ENCODE measurements at places on chromosomes 5 and 9.

DNA sequence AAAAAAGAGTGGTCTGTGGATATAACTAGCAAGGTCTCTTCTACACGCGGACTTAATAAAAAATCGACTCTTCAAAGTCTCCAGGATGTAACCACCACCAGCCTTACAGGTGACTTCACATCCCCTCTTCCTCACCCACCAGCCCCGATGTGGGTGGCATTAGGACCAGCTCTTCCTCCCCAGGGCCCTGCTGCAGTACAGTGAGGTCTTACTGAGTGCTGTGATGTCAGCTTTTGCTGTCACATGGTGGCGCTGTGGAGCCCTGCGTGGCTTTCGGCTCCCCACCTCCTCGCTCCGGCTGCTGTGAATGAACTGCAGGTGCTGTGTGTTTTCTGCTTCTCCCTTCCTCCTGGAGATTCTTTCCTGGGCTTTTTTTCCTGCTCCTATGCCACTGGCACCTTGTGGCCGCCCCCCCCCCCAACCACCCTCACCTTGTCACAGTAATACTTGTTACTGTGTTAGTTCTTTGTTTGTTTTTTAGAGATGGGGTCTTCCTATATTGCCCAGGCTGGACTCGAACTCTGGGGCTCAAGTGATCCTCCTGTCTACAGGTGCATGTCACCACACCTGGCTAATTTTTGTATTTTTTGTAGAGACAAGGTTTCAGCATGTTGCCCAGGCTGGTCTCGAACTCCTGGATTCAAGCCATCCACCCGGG, 15.8 kb upstream of the RAPGEF1 start:
- DNase-seq: peak; percentile 93

DNA sequence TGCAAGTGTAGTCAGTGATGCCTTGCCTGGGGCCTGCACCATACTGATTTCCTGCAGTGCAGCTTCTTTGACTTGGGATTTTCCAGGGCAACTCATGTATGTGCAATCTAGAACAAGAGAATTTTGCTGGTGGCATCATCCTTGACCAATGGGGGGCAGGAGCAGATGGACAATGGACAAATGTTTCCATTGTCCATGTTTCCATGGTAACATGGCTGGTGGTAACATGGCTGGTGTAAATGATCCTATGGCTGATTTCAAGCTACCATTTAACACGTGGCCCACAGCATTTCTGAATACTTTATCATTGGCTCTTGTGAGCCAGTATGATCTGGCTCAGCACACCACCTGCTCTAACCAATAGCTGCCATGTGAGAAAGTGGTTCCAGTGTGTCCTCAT, 130.1 kb upstream of the OSMR start:
- no peak for DNase-seq

DNA sequence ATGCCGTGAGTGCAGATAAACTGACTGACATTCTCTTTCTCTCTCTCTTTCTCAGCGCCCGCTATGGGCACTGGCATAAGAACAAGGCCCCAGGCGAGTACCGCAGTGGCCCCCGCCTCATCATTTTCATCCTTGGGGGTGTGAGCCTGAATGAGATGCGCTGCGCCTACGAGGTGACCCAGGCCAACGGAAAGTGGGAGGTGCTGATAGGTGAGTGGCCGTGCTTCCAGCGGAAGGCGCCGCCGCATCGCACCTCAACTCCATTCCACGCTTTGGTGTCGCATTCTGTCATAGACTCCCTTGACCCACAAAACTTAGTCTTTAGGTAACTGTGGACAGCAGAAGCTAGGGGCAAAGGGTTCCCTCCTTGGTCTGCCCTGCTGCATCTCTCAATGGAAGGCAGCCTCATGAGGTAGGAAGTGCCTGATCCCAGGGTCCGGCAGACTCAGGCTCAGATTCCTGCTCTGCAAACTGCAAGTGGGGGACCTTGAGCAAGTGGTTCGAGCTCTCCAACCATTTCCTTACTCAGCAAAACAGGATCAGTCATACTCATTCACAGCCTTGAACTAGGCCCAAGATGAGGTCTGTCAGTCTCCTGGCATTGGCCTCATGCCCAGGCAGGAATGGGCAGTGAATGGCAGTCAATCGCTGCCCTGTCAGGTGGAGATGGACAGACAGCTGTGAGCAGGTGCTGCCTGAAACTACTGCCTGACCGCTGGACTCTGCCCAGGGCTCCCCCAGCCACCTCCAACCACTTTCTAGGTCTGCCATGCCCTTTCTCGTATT, 24.2 kb upstream of the CFAP157 start:
- no peak for DNase-seq

DNA sequence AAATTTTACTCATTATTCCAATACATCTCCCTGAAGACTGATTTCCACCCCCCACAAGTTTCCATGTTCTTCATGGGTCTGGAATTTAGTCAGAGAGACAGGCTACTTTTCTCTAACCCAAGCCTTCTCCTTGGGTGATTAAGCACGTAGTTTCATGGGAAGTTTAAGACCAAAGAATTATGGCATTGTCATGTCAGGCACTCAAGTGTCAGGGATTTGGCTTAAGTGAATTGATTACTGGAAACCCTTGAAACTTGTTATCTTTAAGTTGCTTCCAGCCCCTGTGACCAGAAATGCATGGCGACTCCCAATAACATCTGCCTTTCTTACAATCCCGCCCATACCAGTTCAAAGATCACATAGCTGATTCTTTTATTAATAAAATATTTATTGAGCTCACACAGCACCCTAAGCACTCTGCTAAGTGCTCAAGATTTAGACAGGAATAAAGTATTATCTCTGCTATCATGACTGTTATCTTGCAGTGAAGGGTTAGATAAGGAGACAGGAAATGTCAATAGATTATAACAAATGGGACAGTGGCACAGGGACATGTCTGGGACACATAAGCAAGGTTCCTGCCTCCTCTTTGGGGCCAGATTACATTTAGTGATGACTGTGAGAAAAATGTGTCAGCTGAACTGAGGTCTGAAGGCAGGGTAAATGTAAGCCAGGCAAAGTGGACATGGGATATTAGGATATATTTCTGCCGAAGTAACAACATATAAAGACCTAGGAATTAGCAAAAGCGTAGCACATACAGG, 241.2 kb upstream of the TNC start:
- no peak for DNase-seq

GRCh38 chr9:21970800-21971640, 23.2 kb downstream of the CDKN2A start:
- DNase-seq: no peak

DNA sequence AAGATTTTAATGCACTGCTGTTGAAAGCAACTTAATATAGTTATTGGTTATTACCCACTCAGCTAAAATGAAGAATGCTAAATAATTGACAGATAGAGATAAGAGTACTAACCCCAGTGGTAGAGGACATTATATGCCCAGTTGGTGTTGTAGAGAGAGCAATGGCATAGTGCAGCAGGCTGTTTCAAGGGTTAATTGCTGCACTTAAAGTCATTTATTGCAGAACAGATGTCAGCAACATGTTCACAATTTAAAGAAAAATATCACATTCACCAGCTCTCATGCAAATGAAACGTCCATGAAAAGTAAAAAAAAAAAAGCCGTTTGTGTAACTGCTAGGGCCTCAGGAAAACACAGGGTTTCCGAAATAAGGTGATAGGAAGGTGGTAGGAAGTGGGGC, 254.6 kb downstream of the MTRR start:
- DNase-seq: no peak

- no peak for DNase-seq
Observed at GRCh38 chr5:118923295-118924005, 64.9 kb downstream of the DTWD2 start.

GRCh38 chr5:53515988-53516387, 35.6 kb downstream of the FST start:
- no peak for DNase-seq

DNA sequence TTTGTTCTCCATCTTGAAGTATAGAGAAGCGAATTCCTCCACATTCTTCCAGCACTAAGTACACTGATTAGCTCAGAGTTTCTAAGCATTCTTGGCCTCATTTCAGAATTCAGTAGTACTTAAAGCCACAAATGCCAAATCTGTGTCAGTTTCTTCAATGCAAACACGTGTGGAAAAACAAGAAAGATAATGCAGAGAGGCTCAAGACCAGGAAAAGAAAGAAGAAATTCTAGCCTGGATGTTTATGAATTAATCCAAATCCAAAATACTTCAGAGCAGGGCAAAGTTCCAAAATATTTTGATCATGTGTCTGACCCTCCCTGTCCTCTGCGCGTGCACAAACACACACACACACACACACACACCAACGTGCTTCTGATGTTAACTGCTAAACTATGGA, 457.6 kb downstream of the SLCO4C1 start:
- no peak for DNase-seq

GRCh38 chr9:89304834-89305188, 6.2 kb upstream of the CKS2 start:
- DNase-seq: no peak

DNA sequence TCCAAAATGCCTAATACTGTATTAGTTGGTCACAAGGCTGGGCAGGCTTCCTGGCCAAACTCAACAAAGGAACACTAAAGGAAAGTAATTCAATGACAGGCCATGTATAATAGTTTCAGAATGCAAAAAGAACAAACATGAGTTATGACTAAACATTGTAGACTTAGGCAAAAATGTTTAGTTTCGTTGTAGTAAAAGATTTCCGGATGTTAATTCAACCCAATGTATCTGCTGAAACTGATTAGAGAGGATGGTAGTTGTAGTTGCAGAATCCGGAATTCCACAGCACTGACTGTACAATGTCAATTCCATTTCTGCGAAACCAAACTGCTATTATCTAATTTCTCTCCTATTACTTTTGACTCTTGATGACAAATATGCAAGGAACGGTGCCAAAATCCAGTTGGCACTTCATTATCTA, 117.9 kb upstream of the FST start:
- DNase-seq: no peak

GRCh38 chr9:106228861-106229260, 534.5 kb downstream of the TMEM38B start:
- no peak for DNase-seq

DNA sequence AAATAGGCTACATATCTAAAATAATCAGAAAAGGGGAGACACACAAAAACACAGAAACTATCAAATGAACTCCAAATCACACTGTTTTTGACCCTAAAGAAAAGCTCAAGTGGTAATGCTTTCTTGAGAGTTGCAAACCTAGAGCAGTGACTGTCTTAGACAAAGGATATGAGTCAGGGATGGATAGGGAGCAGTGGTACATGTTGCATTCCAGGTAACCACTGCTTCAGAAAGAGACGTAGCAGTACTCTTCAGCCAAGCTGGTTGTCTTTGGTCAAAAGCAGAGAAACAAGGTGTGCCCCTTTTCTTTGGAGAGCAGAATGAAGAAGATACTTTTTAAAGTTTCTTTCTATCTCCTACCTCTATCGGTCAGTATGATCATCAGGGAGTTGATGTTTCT, 1003.6 kb downstream of the CDH9 start:
- DNase-seq: no peak

DNA sequence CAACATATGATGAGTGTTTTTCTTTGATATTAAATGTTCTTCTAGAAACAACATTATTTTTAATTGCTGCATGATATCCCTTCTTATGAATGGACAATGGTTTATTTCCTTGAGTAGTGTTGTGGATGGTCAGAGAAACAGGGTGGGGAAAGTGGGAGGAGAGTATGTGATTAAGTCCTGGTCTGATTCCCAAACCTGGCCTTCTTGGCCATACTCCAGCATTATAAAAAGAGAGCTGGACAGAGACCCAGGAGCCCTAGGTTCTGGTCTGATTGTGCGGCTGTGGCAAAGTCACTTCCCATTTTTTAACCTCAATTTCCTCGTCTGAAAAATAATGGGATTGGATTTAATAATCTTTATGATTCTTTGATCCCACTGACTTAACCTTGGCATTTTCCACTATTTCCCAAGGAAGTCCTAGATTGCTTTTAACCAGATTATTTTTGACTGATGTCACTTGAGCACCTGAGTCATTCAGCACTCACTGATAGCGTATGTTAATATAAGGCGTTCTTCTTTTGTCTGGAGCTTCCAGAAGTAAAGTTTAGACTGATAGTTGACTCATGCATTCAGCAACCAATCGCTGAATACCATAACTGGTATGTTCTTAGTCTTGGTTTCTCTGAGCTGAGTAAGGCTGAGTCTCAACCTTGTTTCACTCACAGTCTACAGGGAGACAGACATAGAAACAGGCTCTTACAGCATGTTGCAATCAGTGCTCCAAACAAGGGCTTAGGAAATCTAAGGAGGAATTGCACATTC, 26.2 kb downstream of the OSMR start:
- DNase-seq: no peak

DNA sequence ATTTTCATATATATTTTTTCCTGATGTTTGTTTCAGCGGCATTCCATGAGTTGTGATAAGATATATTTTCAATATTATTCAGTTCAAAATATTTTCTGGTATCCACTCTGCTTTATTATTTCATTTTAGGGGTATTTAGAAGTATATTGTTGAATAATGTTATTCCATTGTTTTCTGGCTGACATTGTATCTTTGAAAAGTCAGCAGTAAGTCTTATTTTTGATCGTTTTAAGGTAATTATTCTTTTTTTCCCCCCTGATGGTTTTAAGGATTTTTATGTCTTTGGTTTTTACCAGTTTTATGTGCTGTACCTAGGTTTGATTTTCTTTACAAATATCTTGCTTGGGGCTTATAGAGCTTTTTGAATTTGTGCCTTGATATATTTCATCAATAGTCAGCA, 6.6 kb upstream of the GLRA1 start:
- DNase-seq: no peak

- no peak for DNase-seq
Observed at GRCh38 chr9:77769246-77769645, 121.1 kb upstream of the GNA14 start.

GRCh38 chr5:54525692-54526091, 8.1 kb downstream of the SNX18 start:
- DNase-seq: no peak

GRCh38 chr5:150448334-150448733, 1.2 kb downstream of the RPS14 start:
- no peak for DNase-seq

- no peak for DNase-seq
Observed at GRCh38 chr5:169551696-169552095, 31.9 kb upstream of the SPDL1 start.

DNA sequence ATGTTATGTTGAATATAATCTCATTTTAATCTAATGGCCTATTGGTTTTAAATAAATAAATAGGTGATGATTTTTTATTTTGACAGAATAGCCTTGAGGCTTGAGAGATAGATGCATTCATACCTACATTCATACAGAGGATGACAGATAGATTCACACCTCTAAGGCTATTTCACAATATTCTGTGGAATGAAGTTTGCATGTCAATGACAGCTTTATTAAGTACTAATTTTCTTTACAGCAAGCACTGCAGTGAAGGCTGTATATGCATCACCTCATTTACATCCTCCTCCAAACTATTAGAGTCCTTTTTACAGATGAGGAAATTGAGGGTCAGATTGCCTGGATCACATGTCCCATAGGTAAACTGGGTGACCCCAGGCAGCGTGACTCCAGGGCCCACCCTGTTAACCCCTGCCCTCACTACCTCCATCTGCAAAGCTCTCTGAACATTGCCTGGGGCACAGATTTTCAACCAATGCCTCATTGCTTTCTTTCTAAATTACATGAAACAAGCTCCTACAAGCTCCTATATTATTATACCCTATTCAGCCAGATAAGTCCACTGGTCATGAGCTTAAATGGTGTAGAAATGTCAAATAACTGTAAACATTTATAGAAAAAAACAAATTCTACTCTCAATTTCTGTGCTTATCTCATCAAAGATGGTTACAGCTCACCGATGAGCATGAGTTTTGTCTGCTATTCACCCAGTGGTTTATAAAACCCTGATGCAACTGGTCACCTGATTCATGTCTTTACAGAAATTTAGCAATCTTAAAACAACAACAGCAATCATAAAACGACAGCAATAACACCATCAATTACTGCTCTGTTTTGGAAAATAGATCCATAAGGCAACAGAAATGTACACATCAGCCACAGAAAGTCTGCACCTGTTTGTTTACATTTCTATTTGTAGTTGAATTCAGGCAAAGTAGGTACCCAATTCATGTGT, 338.0 kb downstream of the NSG2 start:
- no peak for DNase-seq
